CD4-positive, alpha-beta T cell treated with Interleukin-17A for 1 hour (primary cell): ENCODE measurements at places on chromosomes 5 and 9.
A peak's percentile ranks its signal among the peaks of the same experiment; 100 is the strongest.

- DNase-seq = no peak
Measured at GRCh38 chr5:59587489-59588337, 305.8 kb downstream of the PDE4D start.

DNA sequence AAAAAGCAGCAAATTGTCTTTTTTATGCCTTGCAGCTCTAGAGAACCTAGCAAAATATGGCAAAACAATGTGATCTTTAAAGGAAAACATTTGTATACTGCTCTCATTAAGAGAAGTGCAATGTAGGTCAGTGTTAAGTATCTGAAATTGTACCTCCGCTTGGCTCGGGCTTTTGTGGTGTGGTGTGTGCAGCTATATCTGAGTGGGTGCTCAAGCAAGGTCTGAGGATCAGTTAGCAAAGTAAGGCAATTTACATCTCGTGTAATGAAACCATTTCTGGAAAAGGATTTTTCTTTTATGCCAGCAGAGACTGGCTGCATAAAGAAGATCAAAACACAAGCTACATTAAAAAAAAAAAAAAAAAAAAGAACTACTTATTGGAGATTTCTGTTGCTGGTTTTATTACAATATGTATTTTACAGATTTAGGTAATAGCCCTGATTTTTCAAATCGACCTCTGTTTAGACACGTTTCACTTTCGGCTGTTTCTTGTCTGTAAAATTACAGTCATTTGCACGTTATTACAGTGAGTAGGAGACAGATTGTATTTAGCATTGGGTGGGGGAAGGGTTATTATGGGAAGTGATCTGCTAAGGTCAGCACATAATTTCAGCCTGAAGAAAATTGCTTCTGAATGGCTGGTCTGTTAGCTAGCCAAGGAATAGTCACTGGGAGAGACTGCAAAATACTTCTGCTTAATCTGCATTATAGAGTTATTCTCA, 7.9 kb upstream of the ZNF608 start:
- DNase-seq = no peak

- DNase-seq = no peak
Measured at GRCh38 chr9:134707031-134707680, 65.6 kb downstream of the COL5A1 start.

DNA sequence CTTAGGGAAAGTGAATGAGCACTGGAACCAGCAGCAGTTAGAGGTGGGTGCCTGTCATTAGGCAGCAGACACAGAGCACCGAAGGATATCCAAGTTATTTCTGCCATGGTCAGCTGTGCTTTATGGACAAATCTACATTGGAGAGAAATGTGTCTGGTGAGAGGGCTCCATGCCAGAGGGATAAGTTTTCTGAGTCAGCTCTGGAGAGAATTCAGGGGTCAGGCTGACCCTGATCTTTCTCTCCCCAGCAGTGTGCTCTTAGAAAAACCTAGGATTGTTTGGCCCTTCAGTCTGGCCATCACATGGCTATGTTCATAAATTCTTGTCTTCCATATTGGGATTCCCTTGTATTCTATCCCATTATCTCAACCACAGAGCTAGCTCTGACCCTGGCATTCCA, 8.9 kb upstream of the IL17B start:
- no peak for DNase-seq

- DNase-seq = peak; percentile 35
Measured at GRCh38 chr9:35690614-35691333, 1.0 kb upstream of the TPM2 start.

GRCh38 chr5:76401801-76402250, 1.3 kb upstream of the IQGAP2 start:
- DNase-seq = peak; percentile 37

GRCh38 chr5:159536646-159537045, 206.4 kb upstream of the IL12B start:
- DNase-seq = no peak

GRCh38 chr9:85536076-85536475, 205.7 kb downstream of the AGTPBP1 start:
- DNase-seq = no peak

DNA sequence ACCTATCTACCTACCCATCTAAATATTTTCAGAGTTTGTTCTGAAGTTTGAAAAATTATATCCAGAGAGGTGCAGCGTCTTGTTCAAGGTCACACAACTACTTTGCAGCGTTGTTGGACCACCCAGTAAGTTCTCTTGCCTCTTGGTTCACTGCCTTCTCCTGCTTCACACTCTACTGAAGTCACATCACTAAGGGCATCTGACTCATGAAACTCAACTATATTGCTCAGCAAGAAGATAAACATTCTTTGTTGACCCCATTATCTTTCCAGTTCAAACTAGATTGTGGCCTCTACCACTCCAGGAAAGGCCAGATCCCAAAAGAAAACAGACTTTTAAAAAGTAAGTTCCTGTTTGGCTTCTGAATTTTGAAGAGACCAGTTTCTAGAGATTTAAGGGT, 326.9 kb downstream of the SLIT3 start:
- DNase-seq = no peak
